Muscle of leg (tissue), 16 donors: ENCODE measurements at places on chromosomes 3 and 15.

- no peak for DNase-seq
Observed at GRCh38 chr15:55279746-55280351, 9.8 kb downstream of the RAB27A start.

GRCh38 chr15:61118885-61119284 lies 110.2 kb downstream of the RORA start:
- no peak for DNase-seq

DNA sequence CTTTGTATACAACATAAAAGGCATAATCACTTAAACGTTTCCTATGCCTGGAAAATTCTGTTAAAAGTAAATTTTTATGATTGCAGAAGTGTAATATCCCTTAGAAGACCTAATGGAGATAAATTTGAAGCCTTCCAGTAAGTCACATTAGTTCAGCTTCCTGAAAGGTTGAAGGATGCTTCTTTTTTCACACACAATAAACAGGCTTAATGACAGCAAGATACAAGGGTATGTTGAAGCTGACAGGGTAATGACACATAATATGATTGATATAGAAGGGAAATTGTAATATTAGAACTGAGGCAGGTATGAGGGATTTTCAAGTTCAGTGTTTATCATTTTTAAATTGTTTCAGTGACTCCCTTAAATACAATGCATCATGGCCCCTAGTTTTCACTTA lies 161.8 kb upstream of the NAALADL2 start:
- no peak for DNase-seq

- no peak for DNase-seq
Observed at GRCh38 chr3:18237251-18238005, 187.7 kb downstream of the SATB1 start.

- peak; percentile 48 for DNase-seq
Observed at GRCh38 chr3:132983143-132983770, 54.9 kb upstream of the TMEM108 start.

DNA sequence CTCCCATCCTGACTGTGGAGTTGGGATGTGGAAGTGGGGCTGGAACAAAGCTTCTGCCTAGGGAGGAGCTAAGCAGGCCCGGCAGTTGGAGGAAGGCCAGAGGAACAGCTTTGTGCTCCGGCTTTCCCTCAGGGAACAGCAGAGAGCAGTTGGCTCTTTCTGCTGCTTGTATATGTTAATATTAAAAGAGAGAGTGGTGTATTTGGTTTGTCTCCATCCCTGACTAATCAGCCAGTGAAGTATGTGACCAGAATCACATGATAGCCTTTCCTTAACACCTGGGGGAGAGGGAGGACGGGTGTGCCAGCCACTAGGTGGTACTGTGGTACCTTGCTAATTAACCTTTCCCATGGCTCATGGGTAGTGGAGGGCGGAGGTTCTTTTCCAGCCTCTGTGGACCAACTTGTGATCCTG lies 10.0 kb downstream of the EIF2B5 start:
- DNase-seq = peak; percentile 93

DNA sequence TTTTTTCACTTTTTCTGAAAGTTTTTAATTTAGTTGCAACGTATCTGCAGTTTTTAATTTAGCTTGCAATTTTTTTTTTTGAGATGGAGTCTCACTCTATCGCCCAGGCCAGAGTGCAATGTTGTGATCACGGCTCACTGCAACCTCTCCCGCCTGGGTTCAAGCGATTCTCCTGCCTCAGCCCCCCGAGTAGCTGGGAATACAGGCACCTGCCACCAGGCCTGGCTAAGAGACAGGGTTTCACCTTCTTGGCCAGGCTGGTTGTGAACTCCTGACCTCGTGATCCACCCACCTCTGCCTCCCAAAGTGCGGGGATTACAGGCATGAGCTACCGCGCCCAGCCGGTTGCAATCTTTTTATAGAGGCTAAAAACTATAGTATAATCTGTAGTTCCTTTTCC lies 142.9 kb upstream of the ALCAM start:
- no peak for DNase-seq

GRCh38 chr3:185928496-185928895 lies 9.3 kb downstream of the TRA2B start:
- DNase-seq = no peak

DNA sequence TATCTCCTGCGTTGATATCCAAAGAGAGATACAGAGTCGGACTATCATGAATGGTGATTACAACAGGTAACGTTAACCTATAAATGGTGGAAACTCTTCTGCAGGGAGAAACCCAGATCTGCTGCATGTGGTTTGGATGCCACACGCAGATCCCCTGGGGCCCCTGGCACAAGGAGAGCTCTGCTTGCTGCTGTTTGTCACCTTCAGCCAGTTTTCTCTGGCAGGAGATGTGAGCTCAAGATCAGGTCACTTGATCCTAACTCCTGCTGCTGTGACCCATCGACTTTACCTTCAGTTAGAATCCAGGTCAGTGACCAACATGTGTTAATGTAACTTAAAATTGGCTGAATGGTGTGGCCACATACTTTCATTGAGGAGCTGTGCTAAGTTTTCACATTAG lies 23.8 kb upstream of the GPR171 start:
- no peak for DNase-seq

DNA sequence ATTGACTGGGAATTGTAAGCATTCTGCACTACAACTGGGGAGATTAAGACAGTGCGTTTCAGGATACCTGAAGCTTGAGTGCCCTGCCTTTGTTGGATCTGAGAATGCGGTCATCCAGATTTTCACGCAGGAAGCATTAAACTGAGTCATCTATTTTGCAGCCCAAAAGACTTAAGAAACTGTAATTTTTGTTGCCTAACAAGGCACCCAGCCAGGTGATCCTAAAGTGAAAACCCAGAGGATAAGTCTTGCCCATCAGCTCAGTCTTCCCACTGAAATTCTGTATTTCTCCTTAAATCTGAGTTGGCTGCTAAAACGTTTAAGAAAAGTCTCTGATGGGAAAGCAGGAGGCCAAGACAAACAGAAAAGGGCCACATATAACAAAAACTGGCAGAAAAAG lies 242.5 kb upstream of the TMCO5A start:
- DNase-seq = peak; percentile 80

GRCh38 chr3:123084738-123085237 lies 18.0 kb downstream of the PDIA5 start:
- no peak for DNase-seq

GRCh38 chr3:135867911-135868310 lies 97.6 kb upstream of the PPP2R3A start:
- DNase-seq = no peak

DNA sequence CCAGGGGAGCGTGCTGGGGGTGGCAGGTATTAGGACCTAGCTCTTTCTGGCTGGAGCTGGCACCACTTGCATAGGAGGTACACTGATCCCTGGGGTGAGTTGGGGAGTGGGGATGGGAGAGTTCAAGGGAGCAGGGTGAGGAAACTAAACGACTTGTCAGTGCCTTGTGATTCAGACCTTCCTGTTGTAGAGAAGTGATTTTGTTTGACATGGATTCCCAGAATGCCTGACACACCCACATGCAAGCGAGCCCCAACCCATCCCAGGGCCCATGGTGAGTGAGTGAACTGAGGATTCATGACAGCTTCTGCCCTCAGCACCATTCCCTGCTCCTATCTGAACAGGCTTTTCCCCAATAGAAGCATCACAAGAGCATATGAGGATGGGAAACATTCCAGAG lies 15.6 kb upstream of the UBE2Q2 start:
- no peak for DNase-seq

- no peak for DNase-seq
Observed at GRCh38 chr15:41019174-41019573, 65.9 kb downstream of the CHAC1 start.

GRCh38 chr3:18988614-18989229 lies 159.6 kb upstream of the KCNH8 start:
- peak; percentile 67 for DNase-seq

- no peak for DNase-seq
Observed at GRCh38 chr15:68305420-68305871, 27.9 kb downstream of the FEM1B start.

GRCh38 chr15:62791694-62792093 lies 250.9 kb upstream of the TPM1 start:
- no peak for DNase-seq

DNA sequence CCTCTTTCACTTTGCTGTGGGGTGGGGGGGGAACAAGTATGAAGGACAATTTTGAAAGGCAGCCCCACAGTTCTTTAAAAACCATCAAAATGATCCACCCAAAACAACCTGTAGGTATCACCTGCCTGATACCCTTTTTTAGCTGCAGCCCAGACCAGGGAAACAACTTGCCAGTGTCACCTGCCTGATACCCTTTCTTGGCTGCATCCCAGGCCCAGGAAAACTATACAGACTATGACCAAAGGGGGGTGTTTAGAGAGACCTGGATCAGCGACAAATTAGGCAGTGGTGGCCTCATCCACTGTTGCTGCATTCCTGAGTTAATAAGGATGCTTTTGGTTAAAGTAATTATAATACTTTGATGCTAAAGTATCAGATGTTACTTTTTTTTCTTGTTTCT lies 122.0 kb downstream of the VPS13C start:
- no peak for DNase-seq

DNA sequence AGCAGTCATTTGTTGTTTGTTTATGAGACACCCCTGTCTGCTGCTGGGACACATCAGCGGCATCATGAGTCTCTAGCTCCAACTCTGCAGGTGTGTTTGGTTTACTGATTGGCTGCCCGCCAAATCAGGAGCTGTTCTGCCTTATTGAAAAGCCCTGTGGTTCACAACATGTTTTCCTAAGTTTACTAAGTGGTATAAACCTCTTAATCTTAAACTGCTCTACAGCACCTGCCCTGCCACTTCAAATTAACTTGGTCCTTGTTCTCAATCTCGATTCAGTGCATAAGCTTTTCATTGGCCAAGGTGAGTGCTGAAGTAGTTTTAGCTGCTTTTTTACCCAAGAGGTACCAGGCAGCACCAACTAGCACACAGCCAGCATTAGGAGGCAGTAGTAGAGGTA lies 77.8 kb upstream of the WDR72 start:
- DNase-seq = peak; percentile 11

DNA sequence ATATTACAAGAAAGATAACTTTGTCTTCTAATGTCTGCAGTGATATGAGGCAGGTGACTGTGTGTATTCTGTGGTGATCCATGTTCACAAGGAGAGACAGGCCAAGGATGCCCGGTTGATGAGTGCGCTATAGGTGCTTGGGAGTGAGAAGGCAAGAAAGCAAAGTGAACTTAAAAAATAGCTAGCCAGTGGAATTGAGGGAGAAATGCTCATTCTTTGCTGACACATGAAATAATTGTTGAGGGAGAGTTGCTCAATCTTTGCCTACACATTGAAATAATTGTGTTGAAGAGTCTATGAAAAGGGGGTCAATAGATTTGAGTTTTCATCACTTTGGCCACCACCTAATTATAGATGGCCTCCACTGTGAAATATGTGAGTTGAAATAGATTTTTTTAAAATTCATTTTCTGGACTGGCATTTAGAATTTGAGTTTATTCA lies 156.3 kb downstream of the LPP start:
- no peak for DNase-seq

GRCh38 chr3:197736010-197736490 lies 654 bp downstream of the RUBCN start:
- DNase-seq = peak; percentile 29

DNA sequence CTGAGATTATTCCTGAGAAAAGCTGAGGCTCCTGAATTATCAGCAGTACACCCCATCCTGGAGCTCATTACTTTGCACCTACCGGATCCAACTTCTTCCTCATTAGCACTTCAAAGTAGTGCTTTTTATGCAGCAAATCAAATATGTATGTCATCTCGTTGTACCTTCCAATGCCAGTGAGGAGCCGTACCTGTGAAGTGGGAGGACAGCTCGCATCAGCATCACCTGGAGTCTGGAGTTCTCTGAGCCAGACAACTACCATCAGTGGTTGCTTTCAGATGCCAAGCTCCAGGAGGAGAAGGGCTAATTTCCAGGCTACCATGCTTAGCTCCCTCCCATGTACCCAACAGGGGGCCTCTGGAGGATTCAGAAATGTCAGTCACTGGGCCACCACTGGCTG lies 32.4 kb downstream of the EIF3J start:
- DNase-seq = no peak

DNA sequence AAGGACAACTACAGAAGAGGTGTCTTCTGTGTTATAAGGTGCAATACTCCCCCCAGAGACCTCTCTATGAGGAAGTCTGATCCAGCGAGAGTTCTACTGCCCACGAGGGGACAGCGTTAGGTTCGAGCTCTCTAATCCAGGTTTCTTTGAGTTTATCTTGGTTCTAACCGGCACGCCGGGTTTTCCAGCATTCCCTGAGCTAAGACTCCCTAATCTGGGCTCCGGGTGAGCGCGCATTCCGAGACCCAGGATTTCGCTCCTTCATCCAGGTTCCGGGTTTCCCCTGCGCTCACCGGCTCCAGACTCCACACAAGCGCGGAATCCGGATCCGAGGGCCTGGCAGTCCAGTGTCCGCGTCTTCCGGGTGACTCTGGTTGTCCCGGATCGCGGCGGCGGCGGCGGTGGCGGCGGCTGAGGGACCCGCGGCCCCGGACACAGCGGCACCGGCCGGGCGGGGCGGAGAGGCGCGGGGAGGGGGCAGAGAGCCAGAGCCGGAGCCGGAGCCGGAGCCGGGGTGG lies at the start of gene ZNF609:
Gene ZNF609, plus strand, starts transcription at position 373 of the 518 bp plus-strand sequence. CDS start 38,842 bp downstream, outside the sequence.
- peak; percentile 98 for DNase-seq

- DNase-seq = peak; percentile 21
Observed at GRCh38 chr15:99170476-99171065, 65.7 kb downstream of the SYNM start.

GRCh38 chr3:31952205-31952604 lies 28.9 kb downstream of the OSBPL10 start:
- no peak for DNase-seq

GRCh38 chr3:195097331-195098255 lies 173.4 kb downstream of the XXYLT1 start:
- DNase-seq = no peak

- no peak for DNase-seq
Observed at GRCh38 chr15:57335719-57336118, 40.6 kb upstream of the CGNL1 start.

- no peak for DNase-seq
Observed at GRCh38 chr15:76575679-76576078, 239.1 kb downstream of the ISL2 start.

DNA sequence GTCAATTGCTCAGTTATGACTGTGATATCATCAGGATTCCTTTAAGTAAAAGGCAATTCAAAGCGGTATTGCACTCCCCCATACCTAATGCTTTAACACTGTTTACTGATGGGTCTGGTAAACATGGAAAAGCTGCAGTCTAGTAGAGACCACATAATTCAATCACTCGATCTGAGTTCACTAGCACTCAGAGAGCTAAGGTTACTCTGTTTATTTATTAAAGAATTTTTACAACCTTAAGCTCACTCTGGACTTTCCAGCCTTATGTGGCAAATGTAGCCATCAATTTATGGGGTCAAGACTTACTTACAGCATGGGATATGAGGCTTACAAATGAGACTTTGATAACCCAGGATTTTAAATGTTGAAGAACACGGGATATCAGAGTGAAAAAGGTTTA lies 18.4 kb upstream of the CCR2 start:
- DNase-seq = no peak
